AG20443 (cell line): ENCODE measurements at places on chromosomes 4 and X.

GRCh38 chr4:158079661-158080060, 93.2 kb downstream of the GASK1B start:
- no peak for DNase-seq

DNA sequence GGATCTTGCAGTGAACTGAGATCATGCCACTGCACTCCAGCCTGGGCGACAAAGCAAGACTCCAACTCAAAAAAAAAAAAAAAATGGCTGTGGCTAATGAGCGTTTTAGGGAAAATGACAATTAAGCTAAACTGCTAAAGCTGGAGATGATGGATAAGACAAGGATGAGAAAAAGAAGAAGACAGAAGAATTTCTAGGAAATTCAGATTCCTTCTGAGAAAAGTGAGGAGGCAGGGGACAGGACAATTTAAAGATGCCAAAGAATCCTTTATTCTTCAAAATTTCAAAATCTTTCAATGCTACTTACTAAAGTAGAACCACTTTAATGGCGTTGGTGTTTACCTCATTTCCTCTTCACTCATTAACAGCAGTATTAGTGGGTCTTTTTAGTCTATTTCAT, 7.7 kb downstream of the PALLD start:
- no peak for DNase-seq

DNA sequence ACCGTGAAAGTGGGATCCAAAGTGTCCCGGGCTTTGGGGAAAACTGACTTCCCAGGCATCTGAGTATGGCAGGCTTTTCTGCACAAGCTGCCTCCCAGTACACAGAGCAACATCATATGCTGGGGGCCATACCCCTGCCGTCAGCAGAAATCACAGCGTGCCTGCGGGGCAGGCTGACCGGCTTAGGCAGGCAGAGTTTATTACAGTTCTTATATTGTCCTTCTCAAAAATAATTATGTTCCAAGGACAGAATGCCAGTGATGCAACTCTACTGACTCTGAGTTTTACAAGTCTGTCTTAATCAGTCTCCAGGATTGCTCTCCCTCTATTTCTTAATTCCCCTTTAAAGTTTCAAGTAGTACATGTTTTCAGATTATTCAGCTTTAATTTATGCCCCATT, 37.0 kb downstream of the IL21 start:
- peak; percentile 44 for DNase-seq

DNA sequence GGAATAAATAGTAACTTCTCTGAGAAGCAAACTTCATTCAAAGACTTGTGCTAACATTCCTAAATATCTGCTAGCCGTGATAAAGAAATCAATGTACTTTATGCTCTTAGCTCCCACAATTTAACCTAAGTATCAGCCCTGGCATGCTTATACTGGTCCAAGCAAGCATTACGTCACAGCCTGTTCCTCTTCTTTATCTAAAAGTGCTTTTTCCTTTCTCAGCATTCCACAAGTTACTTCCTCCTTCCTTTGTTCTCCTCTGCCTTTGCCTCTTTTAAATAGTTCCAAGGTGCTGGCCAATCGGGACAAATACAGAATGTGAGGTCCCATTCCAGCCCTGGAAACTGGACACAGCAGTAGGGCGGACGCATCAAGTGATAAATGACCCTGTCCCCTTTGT, 249.6 kb downstream of the DHRSX start:
- no peak for DNase-seq

DNA sequence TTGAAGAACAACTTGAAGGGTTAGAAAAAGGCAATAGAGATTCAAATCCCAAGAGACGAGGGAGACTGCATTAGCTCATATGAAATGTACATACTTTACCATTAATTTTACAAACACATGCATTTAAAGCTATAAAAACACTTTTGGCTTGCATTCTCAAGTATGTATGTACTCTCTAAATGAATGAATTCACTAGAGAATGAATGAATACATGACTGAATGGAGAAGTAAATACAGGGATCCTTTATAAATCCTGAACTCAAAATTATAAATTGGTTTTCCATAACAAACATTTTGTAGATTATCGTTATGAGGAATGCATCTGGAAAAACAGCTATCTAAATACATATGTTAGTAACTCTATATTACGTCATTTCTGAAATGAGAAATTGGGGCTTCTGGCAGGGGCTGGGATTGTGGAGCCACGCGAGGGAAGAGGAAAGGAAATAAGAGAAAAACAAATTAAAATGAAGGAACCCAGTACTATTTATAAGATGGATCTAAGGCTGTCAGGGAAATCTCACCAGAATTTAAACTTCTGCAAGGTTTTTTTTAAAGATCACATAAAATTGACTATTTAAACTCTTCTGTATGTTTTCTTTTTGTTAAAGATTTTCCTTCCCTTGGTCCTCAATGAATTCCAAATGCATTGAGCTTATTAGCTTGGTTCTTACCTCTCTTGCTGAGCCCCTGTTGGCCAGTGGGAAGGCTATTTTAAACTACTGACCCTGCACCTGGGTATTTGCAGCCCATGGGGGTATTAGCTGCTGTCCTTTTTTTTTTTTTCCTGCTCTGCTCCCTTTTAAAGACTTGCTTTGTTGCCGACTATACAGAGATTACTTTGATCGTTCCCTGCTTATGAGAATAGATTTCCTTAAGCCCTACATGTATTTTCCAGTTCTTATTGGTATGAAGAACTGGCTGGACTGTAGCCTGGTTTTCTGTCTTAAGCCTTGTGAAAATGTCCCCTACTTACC, 207.8 kb downstream of the ADGRL3 start:
- DNase-seq, result no peak

DNA sequence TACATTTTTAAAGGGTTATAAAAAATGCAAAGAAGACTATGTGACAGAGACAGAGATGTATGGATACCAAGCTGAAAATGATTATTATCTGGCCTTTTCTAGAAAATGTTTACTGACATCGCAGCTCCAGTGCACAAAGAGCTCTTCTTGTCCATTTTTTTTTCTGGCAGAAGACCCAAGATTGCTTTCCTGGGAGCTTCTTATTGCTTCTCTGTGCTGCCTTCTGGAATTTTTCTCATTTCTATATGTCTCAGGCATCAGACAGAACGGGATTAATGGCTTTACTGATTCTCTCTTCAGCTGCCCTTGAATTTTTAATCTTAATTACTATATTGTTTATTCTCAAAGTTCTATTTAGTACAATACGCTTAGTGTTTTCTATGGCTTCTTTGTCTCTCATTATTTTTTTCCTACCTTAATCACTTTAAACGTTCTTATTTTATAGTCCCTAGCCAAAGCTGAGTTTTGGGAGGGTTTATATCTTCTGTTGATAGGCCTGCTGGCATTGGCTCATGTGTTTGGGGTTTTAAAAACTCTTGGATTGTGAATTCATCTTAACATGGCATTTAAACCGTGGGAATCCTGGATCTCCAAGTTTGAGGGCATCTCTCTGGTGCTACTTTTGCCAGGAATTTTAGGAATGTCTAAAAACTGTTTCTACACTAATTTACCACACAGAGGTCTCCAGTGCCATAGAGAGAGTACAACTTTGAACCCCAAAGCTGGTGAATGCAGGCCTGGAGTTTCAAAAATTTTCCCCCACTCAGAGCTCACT, 138.9 kb upstream of the LNX1 start:
- DNase-seq, result no peak

DNA sequence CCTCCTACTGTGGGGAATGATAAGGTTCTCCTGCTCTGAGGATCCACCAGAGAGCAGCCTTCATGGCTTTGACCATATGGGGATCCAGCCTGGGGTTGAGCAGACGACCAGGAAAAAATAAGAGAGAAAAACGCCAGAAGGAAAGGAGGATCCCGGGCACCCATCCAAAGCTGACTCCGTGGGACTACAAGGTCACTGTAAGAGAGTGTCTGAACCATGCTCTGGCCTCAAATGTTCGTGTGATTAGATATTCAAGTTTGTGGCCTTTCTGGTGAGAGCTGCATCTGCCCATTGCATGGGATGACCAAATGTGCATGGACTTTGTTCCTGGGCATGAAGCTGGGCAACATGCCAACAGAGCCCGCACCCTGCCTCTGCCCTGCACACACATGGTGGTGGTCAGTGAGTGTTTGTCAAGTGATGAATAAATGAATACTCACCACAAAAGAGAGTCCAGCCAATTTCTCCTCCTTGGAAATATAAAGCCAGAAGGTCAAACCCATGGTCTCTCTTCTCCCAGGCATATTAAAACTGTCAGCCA, 346.0 kb upstream of the GATB start:
- no peak for DNase-seq

GRCh38 chr4:73740353-73740778, at the start of gene CXCL8:
Gene CXCL8, plus strand, starts transcription at chr4:73740569. Its CDS starts 90 bp downstream, at chr4:73740659.
- DNase-seq, result peak; percentile 64

GRCh38 chr4:38328989-38329729, 334.8 kb upstream of the KLF3 start:
- no peak for DNase-seq

DNA sequence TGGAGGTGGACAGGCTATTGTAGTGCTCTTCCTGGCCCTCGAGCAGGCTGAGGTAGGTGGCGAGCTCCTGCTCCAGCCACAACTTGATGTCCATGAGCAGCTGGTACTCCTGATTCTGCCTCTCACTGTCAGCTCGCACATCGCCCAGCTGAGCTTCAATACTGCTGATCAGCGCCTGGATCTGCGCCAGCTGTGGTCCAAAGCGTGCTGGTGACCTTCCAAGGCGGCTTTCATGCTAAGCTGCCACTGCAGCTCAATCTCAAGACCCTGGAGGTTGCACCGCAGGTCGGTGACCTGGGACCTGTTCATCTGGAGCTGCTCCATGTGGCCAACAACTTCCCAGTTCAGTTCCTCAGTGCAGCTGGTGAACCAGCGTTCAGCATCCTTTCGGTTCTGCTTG, 31.2 kb downstream of the LRIT3 start:
- DNase-seq, result no peak

- peak; percentile 22 for DNase-seq
These were observed 109.4 kb upstream of the FAM9C start for GRCh38 chrX:13153796-13154195.

- DNase-seq, result peak; percentile 53
These were observed 2.1 kb downstream of the GAB3 start for GRCh38 chrX:154748712-154749339.

DNA sequence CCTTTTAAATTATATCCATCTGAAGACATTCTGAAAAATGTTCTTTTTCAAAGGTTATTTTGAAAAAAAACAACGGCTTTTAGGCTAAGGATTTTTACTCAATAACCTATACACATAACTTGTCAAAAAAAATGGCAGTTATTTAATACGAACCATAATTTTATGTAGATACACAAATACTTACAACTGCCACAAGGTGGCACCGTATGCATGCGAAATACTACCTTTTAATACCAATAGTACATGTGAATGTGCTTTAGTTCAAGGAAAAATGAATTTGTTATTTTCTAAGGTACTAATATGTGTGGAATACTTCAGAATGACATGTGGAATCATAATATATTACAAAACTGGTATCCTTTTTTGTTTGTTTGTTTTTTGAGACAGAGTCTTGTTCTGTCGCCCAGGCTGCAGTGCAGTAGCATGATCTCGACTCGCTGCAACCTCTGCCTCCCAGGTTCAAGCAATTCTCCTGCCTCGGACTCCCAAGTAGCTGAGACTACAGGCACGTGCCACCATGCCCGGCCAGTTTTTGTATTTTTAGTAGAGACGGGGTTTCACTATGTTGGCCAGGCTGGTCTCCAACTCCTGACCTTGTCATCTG, 4.6 kb upstream of the MAD2L1 start:
- DNase-seq, result peak; percentile 36

GRCh38 chr4:155819066-155819465, 47.0 kb downstream of the ASIC5 start:
- no peak for DNase-seq

GRCh38 chr4:108142870-108143269, 25.9 kb downstream of the LEF1 start:
- no peak for DNase-seq

DNA sequence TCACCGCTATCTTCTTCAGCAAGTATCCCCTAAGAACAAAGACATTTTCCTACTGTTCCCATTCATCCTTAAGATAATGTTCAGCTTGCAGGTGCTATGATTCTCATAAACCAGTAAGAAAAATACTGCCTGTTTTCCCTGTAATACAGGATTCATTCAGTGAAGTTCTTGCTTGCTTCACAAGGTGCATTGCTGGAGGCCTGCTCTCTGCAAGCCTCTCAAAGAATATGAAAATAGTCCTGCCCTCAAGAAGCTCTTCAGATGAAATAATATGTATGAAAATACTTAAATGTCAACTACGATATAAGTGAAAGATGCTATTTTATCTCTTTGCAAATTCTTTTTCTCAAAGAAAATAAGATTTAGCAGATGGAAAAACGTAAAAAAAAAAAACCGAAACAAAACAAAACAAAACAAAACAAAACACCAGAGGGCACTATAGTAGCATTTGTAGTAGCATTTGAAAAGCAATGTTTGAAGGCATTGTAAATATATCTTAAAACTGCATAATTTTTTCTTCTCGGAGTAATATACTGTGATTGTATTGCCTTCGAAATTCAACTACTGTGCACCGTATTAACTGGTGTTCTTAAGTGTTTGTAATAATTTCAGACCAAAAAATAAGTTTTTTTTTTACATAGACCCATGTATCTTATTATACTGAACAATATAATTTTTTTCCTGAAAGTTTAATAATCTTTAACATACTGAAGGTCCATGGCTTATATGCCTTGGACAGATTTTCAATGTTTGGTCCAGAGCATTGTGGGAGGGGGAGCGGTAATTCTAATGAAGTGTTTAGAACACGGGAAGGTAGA, 26.0 kb downstream of the ADH4 start:
- no peak for DNase-seq

DNA sequence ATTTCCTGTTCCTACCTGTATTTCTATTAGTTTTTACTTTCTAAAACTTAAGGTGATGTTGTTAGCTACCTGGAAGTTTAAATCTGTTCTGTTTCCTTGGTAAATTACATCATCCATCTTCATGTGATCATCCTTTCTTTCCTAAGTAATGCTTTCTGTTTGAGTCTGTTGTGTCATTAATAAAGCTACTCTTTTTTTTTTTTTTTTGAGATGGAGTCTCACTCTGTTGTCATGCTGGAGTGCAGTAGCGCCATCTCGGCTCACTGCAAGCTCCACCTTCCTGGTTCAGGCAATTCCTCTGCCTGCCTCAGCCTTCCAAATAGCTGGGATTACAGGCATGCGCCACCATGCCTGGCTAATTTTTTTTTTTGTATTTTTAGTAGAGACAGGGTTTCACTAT, 73.3 kb downstream of the FIP1L1 start:
- DNase-seq, result no peak

DNA sequence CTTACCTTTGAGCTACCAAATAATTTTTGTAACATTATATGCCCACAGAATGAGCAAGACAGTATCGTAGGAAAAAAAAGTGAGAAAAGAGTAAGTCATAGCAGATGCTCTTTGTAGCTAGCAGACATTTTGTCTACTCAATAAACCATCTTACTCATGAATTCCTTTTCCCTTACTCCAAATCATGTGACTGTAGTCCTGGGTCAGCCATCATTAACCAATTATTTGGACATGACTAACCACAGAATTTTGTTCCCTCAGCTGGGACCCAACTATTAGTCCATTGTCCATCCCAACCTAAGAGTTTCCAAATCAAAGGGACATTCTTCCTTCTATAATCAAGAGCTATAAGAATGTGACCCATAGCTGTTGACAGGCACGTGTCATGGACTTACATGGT, 11.4 kb downstream of the UBE2D3 start:
- DNase-seq, result peak; percentile 71

- no peak for DNase-seq
These were observed 68.4 kb upstream of the BMP2K start for GRCh38 chr4:78707793-78708192.
